ENCODE measurements at places on chromosomes 3 and 15.
A peak's percentile ranks its signal among the peaks of the same experiment; 100 is the strongest.

- no peak for DNase-seq
Observed at GRCh38 chr3:32438596-32439344, 47.1 kb downstream of the CMTM7 start.

DNA sequence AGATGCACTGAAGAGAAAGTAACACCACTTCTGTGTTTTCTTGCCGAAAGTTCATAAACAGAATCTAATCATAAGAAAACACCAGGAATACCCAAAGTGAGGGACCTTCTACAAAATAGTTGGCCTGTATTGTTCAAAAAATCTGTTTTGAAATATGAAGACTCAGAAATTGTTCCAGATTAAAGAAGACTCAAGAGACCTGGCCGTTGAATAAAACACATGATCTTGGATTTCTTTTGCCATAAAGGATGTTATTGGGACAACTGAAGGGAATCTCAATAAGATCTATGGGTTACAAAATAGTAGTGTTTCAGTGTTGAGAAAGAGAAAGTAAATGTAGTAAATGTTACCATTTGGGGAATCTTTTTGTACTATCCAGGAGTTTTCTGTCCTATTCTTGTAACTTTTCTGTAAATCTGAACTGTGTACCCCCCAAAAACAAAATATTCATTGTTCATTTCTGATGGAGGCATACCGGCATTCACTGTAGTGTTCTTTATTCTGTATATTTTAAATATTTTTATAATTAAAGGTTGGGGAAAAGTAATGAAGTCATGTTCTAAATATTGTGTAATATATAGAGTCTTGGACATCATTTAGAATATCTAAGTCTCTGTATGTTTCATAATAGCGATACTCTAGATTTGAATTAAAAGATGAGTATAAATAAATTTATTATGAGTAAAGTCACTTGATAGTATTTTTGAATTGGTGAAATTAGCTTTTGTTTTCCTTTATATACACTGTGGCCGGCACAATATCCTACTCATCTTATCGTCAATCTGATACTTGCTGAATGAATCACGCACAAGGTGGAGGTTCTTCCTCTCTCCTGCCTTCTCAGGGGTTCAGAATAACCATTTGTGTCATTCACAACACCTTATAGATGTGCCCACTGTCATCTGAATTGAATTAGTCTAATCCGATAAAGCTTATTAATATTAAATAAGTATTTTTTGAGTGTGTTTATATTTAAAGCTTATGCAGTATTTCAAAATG is 66.7 kb downstream of the TRAK1 start:
- no peak for DNase-seq

DNA sequence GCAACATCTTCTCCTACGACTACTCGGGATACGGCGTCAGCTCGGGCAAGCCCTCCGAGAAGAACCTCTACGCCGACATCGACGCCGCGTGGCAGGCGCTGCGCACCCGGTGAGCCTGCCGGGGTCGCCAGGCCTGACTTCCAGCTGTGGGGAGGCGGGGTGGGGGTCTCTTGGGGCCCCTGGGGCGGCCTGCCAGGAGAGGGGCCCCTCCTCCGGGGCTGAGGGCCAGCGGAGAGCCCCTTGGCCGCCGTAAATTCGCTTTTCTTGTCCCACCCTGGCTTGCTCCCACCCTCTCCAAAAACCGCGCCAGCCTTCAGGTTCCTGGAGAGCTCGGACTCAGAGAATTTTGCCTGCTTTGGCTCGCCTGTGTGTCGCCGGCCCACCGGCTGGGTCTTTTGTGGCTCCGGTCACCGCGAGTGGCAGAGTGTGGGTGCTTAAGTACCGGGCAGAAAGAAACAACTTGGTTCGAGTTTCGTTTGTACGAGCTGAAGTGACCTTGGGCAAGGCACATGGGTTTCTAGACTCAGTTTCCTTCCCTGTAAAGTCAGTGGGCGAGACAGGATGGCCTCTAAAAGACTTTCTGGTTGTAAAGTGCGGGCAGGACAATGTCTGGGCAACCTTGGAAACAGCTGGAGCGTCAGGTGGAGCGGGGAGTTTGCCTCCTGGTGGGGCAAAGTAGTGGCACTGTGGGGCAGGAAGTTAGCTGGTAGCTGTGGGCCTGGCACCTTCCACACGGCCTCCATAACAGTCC is 976 bp downstream of the ABHD17C start:
- peak; percentile 54 for DNase-seq

DNA sequence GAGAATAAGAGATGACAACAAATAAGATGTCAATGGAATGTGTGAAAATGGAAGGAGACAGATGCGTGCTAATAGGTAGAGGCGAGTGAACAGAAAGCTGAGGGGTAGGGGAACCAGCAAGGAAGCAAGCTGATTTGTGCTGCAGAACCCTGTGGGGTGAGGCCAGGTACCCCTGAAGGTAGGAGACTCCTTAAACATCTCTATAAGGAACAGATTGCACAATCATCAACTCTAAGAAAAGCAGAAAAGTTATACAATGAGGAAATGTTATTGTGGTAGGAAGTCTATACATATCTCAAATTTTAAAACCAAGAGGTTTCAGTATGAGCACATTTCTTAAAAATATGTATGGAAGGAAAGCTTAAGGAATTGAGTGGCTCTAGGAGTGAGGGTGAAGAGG is 315.0 kb upstream of the TPM1 start:
- DNase-seq: no peak

DNA sequence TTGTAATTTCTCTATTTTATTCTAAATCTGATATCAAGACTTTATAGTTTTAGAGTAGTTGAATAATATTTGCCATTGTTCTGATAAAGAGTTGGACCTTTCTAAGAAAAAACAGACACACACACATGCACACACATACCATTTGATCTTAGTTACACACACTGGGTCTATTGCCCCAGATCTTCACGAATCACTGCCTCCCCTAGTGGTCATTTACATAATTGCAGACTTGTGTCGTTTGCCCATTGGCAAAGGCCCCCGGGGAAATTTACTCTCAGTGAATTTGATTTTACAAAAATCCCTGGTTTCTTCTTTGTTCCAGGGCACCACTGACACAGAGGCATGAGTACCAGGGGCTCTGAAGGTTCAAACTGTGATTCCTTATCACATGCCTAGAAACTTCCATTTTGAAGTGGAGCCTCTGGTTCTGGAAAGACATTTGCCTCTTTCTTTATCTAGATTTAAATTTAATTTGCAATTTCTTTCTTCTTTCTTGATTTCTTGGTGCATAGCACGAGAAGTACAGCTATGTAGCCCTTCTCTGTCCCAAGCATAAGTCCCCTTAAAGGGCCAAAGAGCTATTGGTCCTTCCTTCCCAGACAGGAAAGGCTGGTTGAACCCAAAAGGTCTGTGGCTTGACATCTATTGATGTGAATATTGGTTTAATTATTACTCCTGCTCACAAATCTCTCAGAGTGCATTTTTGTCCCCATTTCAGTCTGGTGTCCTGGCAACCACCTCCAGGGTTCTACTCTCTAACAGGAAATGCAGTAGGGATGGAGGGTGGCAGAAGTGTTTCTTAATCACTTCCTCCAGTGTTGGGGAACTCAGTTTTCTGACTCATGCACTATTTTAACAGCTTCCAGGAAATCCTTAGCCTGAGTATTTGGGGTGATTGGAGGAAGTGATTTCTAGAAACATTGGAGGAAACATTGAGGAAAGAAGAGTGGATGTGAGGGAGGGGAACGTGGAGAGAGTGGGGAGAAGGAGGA is 32.4 kb upstream of the SLC6A11 start:
- peak; percentile 67 for DNase-seq

DNA sequence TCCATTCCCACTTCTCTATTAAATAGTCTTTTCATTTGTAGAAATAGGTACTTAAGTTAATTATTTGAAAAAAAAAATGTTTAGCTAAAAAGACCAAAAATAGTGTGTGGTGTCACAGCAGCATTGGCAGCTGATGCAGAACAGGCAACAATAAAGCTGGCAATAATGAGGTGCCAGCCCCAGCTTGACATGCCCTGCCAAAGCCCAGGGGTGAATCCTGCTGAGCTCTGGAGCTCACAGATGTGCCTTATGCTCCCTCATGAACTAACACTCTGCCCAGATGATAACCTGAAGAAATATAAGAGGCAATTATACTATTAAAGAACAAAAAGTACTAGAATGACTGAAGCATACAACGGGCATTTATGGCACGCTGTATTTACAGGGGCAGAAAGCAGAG is 63.8 kb downstream of the IGSF11 start:
- no peak for DNase-seq

GRCh38 chr3:127288921-127289705 is 1.3 kb upstream of the PRR20G start:
- peak; percentile 34 for DNase-seq

DNA sequence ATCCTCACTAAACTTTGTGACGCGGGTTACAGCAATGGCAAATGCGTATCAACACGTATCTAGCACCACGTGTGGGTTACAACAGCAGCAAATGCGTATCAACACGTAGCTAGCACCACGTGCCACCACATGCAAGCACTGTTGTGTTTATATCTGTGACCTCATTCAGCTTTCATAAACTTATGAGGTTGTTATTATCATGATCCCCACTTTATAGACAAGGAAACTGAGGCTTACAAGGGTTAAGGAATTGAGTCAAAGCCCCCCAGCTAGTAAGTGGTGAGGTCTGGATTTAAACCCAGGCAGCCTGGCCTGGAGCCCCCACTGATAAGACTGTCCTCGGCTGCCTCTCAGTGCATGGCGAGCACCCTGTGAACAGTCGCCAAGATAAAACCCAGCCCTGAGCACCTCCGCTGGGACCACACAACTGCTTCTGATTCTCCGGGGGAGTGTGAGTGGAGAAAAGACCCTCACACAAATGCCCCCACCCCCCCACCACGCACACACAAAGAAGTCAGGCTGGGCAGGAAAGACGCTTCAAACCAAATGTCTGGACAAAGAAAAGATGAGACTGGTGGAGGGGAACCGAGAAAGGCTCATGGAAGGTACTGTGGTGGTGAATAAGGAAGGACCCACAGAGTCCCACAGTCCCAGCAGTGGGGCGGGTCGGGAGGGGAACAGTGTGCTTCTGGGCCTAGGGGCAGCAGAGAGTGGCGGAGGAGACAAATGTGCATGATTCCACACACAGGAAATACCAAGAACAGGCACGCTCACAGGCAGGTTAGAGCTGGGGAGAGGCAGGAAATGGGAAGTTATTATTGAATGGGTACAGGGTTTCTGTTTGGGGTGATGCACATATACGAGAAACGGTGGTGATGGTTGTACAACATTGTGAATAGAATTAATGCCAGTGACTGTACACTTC is 173.4 kb downstream of the XXYLT1 start:
- no peak for DNase-seq

- no peak for DNase-seq
Observed at GRCh38 chr15:58632789-58633188, 116.7 kb downstream of the ADAM10 start.

DNA sequence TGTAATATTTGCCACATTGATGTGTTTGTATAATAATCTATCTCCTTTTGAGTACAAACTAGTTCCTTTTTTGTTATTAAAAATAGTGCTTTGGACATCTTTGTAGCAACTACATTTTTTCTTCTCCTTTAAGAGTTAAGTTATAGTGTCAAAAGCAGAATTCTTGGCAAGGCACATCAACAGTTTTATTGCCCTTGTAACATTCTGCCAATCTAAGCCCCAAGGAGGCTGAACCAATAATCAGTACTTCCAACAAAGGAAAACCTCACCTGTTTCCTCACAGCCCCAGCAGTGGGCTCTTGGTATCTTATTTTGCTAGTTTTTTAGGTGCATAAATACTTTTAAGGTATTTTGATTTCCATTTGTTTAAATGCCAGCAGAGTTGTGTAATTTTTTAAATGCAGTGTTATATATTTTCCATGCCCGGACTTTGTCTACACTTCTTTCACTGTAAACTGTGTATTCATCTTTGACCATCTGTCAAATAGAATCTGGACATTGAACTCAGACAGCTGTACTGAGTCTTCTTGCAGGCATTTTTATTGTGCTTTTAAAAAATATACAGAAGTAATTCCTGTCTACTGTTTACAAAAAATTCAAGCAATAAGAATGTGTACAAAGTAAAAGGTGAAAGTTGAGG is 101.0 kb downstream of the MYLK start:
- no peak for DNase-seq

DNA sequence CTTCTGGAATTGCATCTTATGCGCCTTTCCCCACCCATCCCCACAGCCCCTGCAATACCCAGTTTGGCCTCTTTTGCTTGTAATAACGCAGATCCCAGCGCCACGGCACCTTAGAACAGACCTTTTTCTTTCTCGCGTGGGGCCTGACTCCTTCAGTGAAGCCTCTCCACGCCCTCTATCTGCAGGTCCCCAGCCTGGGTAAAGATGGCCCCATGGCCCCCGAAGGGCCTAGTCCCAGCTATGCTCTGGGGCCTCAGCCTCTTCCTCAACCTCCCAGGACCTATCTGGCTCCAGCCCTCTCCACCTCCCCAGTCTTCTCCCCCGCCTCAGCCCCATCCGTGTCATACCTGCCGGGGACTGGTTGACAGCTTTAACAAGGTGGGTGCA is 594 bp downstream of the CRELD1 start:
- peak; percentile 65 for DNase-seq

DNA sequence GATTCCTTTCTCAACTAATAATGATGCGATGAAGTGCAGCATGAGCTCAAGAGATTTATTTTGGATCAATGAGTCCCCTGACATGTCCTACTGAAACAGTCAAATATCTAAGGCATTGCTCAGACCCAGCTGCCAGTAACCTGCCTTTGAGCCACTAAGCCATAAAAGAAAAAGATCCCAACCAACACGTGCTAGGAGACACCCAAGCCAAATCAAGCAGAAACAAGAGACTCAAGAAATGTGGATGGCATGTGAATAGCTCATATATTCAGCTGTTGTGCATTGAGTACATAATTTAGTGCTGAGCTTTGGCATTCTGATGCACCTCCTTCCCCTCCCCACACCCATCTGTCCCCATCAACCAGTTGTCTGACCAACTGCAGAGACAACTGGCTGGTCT is 29.2 kb downstream of the GJD2 start:
- DNase-seq: no peak

GRCh38 chr3:129461022-129461421 is 21.0 kb downstream of the IFT122 start:
- DNase-seq: peak; percentile 61

Measured in hematopoietic multipotent progenitor cell treated with erythropoietin and hydrocortisone succinate and interleukin-3 and kit ligand, for 6 days (in vitro differentiated cells).